AG09319 (cell line): ENCODE measurements at places on chromosomes 7 and 10.
A peak's percentile ranks its signal among the peaks of the same experiment; 100 is the strongest.

DNA sequence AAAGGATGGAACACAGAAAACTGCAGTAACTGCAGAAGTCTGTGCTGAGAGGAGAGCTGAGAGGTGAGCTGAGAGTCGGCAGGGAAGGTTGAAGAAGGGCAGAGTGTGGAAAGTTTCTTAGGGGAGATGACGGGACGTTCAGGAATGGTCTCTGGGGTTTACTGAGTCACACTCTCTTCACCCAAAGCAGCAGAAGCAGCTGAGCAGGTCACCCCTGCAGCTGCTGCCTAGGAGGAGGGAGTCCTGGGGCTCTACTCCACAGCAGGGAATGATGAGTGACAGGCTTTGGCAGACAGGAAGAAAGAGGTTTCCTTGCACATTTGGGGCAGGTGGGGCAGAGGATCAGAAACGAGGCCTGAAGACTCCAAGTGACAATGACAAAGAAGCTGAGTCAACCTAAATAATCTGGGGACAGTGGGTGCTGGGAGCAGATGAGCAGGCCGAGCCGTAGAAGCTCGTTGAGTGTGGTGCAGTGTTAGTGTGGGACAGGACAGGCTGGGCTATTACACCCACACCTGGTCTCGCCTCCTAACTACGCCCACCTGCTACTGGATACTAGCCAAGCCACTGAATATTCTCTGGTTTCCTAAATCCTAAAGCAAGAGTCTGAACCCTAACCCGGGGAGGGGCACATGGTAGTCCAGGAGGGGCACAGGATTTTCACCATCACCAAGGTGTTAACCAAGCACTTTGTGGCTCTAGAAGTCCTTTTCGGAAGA is 24.9 kb downstream of the BEND7 start:
- no peak for DNase-seq

- DNase-seq: no peak
Measured at GRCh38 chr7:102460467-102460866, 4.2 kb downstream of the ALKBH4 start.

DNA sequence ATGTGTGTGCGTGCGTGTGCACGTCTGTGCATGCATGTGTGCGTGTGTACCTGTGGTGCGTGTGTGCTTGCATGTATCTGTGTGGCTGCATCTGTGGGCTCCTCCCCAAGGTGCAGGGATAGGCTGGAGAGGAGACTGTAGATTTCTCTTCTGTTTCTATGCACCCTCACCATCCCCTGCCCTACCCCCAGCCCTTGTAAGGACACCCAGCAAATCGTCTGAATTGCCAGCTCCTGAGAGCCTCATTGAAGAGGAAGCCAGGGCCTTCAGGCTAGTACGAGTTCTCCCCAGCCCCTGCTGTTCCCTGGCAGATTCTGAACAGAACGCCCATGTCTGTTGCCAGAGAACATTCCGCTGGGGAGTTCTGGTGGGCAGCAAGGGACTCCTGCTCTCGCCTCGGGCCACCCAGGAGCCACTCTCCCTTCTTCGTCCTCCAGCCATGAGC is 17.0 kb upstream of the TRIM8 start:
- DNase-seq: no peak

DNA sequence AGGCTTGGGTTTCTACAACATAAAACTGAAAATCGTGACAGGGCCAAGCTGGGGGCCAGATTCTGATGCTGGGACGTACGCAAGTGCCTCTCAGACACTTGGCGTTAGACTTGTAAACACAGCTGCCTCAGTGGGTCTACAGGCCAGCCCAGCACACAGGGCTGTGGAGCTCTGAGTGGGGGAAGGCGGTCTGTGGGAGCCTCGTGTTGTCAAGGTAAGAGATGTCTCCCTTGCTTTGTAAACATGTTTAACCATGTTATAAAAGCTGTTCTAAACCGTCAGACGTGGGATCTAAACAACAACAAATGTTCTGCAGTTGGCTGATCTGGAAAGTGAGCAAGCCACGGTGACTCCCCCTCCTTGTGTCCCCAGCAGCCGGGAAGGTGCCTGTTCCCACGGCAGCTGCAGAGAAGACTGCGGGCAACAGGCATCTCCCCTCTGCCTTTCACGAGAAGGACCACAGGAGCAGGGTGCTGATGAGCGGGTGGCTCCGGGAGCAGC is 67.8 kb downstream of the ZRANB1 start:
- DNase-seq: no peak

- DNase-seq: no peak
Measured at GRCh38 chr10:36119455-36119854, 477.4 kb upstream of the FZD8 start.

GRCh38 chr7:81068-81925 is 111.1 kb upstream of the FAM20C start:
- no peak for DNase-seq

GRCh38 chr7:22156205-22156604 is 200.7 kb downstream of the RAPGEF5 start:
- DNase-seq: no peak

DNA sequence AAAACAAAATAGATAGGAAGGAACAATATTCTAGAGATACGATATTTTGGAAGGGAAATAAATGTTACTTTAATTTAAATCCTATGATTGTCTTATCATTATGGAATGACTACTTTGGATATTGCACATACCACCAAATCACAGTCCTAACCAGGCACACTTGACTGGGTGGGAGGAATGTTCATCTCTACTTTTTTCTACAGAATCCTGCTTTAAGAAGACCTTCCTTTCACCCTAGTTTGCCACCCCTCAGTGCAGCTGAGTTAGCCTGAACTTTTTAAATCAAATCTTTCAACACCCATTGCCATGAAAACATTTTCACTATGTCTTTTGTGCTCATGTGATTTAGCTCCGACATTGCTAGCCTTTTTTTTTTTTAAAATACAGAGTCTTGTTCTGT is 38.1 kb downstream of the RELN start:
- peak; percentile 11 for DNase-seq

DNA sequence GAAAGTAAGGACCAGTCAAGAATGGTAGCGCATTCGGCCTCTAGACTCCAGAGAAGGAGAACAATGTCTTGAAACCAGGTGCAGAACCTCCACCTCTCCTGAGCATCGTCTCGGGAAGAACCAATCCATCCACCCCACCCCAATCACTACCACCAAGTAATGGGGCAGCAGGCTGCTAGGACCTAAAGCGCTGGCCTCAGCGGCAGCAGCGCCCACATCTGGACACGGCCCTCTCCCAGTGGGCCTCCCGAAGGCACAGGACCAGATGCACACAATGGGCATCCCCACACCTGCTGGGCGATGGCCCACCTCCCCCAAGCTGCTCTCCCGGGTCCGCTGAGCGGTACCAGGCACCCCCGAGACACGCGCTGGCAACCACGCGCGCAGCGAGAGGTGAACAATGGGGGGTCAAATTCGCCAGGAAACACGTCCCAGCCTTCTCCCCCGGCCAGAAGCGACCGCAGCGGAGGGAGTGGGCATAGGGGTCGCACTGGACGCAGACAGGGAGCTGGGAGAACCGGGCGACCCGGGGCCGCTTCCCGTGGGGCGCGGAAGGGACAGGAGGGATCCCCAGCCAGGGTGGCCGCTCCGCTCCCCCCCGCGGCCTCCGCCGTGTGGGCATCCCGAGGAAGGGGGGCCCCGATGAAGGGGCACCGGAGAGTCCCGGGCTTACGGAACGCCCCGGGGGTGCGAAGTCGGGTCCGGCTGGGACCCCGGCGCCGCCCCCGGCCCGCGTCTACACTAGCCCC is 506 bp downstream of the CTTNBP2 start:
- no peak for DNase-seq

DNA sequence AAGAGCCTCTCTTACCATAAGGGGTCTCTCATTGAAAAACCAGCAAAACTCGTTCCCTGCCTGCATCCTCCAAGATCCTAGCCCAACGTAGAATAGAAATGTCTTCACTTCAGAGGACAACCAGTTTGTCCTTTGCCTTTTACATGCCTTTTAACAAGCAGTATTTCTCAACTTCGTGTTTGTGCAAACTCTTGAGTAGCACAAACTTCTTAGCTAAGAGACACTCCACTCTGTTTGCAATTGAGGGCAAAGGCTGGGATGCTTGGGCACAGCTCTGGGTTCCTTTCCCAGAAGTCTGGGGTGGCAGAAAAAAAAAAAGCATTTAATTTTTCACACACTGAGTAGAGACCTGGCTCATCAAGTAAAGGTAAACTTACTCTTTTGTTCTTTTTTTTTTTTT is 19.5 kb upstream of the KCTD7 start:
- DNase-seq: no peak

DNA sequence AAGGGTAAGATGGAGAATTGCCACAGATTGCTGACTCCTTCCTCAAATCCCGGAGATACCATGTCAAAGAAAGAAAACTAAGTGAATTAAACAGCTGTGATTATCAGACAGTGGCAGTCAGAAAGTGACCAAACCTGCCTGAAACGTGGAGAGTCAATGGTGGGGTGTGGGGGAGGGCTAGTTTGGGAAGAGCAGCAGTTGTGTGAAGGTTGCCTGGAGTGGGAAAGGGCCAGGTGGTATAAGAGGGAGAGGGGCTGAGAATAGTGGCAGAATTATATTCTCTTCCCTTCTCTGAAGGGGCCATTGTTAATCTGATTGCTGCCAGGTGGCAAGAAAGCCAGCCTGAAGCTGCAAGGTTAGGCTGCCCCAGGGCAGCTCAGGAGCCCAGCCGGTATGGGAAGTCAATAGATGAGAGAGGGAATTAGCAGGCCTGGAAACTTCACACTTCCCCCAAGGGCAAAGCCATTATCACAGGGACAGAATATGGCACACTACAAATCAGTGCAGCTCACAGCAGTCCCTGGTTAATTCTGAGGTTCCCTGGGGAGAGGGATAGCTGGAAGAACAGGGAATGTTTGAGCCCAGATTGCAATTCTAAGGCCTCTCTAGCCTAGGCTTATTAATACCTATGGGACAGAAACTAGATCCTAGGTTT is 83.9 kb upstream of the ITGB1 start:
- no peak for DNase-seq

DNA sequence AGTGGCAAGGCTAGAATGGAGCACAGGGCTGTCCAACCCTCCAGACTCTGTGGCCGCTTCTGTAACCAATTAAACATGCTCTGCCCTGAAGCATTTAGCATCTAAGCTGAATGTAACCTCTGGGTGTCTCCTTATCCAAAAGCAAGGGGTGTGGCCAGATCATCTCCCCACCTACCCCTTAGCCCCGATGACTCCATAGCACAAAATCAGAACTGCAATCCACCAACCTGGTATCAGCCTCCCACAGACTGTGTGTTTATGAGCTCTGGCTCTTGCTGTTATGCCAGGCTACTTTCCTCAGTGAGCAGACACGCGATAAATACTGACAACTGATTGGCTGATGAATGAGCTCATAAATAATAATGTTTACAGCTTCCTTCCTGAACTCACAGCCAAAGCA is 3.2 kb downstream of the FRMD4A start:
- DNase-seq: no peak

DNA sequence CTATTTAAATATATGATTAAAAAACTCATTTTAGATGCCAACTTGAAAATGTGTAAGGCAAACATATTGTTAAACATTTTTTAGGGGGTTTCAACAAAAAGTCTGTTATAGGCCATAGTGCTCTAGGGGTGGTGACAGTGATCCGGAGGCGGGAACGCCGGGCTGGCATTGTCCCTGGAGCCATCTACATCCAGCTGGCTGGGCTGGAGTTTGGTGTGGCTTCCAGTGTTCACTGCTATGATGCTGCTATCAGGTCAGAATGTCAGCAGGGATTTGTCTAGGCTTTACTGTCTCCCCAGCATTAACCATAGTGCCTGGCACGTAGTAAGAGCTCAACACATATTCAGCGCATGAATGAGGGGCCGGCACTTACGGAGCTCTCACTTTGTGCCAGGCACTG is 1.9 kb upstream of the SLC18A2 start:
- no peak for DNase-seq

GRCh38 chr10:3255616-3256015 is 83.0 kb upstream of the PITRM1 start:
- DNase-seq: no peak

DNA sequence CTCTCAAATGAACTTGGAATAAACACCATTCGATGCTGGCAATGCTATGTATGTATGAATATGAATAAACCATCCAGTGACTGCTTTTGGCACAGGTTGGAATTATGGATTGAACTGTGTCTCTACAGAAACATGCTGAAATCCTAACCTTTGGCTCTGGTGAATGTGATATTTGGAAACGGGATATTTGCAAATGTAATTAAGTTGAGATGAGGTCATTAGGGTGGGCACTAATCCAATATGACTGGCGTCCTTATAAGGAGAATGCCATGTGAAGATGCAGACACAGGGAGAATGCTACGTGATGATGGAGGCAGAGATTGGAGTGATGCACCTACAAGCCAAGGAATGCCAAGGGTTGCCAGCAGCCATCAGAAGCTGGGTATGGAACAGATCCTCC is 3.4 kb upstream of the ACTR3B start:
- DNase-seq: no peak

DNA sequence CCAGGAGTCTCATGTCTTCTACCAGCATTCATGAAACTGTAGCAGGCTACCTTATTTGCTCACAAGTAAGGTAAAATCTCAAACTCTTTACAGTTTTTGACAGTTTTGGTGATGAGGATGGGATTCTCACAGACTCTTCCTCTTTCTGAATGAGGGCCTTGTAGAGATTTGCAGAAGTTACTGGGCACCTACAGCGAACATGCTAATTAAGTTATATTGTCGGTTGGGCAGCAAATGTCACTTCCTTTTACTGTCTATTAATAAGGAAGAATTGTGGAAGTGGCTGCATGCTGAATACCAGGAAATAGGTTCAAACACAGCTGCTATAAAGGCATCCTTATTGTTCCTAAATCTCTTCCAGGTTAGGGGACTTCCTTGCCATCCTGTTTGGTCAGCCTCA is 189.6 kb downstream of the DNAJC1 start:
- no peak for DNase-seq

GRCh38 chr7:75776295-75776971 is 4.4 kb upstream of the CCL26 start:
- peak; percentile 36 for DNase-seq
